Inflammatory macrophage (primary cell): ENCODE measurements at places on chromosomes 6 and 20.

GRCh38 chr6:106026748-106027715 lies 59.1 kb upstream of the PRDM1 start:
- peak; percentile 82 for DNase-seq

DNA sequence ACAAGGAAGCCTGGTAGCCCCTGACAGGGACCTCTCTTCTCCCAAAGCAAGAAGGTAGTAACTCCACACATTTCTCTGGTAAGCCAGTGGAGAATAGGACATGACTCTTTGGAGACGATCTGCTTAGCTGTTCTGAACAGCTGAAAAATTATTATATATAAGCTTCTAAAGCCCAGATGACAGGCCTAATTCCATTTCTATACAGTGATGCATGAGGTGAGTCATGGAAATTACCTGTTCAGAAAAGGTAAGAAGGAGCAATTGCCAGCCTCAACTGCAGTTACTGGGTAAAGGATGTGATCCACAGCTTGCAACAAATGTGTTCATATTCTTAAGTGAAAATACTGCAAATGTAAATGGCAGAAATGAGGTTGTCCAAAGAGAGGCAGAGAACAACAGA lies 54.0 kb downstream of the PREP start:
- no peak for DNase-seq

GRCh38 chr6:69343851-69344250 lies 453.0 kb downstream of the LMBRD1 start:
- DNase-seq = no peak

DNA sequence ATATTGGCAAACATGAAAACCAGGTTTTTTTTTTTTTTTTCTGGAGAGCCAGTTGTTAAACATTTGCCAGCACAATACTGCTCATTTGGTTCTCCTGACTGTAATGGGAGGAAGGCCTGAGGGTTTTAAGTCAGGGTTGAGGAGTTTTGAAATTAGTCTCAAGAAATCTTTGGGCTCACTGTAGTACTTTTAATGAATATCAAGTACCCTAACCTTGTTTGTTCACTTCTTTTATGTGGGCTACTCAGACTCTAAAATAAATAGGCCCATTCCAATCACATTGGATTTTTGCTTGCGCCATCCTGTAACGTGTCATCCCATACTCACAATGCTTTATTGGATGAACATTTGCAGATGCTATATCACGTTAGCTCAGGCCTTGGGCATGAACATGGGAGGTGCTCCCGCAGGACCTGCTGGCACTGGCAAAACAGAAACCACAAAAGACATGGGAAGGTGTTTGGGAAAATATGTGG lies 146.9 kb downstream of the DNAH8 start:
- DNase-seq = no peak

DNA sequence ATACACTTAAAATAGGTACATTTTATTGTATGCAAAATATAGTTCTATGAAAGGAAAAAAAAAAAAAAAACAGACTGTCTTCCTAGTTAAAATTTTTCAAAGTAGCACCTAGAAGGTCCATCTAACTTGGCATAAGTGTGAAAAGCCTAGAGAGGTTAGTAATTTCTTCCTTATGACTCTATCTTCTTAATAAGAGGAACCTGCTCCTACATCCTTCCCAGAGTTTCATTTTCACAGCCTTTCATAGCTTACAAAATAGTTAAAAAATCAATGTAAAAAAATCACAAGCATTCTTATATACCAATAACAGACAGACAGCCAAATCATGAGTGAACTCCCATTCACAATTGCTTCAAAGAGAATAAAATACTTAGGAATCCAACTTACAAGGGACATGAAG lies 28.8 kb downstream of the OGFRL1 start:
- no peak for DNase-seq

DNA sequence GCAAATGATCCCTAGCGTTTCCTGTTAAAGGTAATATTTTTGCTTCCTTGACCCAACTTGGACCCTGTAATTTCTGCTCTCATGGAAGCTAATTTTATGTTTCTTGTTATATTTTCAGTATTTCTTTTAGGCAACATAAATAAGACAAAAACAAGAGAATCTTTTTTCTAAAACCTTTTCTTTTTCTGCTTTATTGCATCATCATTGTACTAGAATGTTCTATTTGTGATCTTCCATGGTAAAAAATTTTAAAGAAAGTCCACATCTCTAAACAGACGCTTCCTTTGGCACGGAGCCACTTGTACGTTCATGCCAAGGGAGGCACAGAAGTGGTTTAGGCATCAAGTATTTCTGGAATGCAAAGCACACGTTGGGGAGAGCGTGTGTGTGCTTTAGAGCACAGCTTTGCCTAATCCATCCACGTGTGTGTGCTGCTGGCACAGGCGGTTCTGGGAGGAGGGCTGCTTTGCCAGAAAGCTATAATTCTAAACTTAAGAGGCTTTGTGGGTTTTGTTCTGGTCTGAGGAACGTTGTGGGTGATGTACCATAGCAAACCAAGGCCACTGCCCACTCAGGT lies 98.3 kb downstream of the SASH1 start:
- no peak for DNase-seq

DNA sequence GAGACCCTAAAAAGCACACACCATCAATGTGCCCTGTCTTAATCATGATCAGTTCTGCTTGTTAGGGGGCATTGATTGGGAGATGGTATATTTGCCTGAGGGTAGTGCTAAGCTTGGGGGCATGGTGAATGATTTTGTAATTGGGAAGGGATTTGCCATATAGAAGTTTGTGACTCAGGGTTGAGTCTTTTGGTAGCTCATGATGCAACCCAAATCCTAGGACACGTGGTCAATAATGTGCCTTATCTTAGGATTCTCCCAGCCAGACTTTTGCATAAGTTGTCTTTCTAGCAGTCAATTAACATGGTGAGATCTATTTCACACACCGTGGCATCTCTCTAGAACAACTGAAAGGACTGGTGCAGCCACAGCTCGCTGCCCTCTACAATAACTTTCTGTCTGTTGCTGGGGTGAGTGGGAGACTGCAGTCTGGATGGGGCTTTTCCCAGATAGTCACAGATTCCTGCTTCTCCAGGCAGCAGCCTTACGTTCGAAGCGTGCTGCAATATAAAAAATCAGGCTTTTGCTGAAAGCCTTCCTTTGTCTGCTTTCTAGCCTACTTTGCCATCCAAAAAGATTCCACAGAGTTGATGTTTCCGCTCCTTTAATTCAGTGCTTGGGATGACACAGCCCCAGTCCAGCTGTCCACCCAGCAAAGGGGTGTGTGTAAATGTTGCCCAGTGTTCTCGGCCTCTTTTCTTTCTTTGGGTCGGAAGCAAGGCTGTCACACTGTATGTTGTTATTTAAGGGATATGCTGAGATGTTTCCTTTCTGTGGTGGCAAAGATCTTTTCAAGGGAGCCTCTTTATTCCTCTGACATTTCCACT lies 58.9 kb downstream of the ID4 start:
- no peak for DNase-seq

- no peak for DNase-seq
Observed at GRCh38 chr6:120994573-120994967, 339.7 kb downstream of the TBC1D32 start.

DNA sequence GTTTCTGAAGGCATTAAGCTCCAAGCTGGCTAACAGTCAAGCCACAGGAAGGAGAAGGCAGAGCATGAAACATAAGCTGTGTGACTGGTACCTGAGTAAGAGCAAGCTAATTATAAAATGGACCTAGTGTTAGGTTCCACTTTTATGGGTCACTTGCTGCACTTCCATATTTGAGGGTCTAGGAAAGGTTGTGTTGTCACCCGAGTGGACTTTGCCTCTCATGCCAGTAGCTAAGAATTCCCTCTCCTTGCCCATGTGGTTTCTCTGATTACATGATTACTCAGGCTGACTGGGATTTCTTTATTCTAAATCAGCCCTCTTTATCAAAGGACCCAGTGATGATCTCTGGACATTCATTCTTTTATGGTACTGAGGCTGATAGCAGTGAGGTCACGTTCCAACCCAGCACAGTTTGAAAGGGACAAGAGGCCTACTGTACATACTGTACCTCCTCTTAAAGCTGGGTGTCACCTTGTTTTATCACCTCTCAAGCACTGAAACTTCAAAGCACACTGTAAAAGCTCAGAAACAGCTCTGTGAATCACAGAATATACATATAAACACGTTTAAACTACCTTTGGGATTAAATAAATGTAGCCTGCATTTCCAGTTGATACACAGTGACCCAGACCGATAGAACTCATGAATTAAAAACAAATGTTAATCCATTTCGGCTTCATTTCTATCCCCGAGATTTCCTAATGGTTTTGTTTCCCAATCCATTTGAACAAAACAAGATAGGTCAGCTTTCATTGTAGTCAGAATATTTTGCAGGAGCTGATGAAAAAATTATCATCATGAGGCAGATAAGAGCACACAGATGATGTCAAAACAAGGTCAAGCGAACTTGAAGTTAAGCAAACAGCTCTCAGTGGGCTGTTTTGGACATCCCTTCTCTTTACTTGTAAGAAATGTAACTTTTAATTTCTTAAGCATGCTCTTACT lies 96.5 kb downstream of the ALDH8A1 start:
- DNase-seq = no peak

GRCh38 chr6:113127786-113128419 lies 729.2 kb upstream of the MARCKS start:
- no peak for DNase-seq

DNA sequence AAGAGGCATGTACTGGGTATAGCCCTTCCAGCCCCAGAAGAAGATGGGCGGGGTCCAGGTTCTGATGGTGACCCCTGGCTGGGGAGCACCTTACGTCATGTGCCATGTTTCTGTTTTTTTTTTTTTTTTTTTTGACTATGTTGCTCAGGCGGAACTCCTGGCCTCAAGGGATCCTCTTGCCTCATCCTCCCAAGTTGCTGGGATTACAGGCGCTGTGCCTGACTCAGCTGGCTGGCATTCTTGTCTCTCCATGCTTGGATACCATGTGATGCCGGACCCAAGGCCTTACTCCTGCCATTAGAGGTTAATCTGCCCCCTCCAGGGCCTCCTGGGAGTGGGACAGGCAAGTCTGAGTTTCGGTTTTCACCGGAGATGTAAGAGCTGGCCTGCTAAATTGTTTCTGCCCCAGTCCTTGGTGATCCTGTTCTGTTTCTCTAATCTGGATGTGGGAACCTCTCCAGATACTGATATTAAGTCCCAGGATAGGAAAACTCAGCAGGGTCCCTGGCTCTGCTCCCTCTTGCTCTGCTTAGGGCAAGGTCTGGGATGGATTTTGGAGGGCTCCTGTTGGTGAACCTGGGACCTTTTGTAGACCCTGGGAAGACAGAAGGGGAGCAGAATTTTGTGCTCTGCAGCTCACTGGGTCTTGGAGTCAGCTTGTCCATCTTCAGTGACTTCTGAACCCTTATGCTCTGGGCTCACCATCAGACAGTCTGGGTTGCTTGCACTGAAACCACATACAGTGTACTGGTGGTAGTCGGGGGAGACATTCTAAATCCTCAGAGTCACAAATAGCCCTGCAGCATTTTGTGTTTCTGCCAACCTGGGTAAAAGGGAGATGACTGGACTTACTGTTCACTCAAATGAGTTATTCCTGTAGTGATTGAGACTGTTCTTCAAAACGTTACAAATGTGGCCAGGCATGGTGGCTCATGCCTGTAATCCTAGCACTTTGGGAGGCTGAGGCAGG lies 45.1 kb downstream of the PTK7 start:
- DNase-seq = no peak

- no peak for DNase-seq
Observed at GRCh38 chr6:170067923-170068360, 222.9 kb downstream of the DLL1 start.

GRCh38 chr6:34950849-34951248 lies 61.8 kb downstream of the ANKS1A start:
- no peak for DNase-seq

GRCh38 chr6:81727876-81728517 lies 24.5 kb downstream of the TENT5A start:
- DNase-seq = no peak

DNA sequence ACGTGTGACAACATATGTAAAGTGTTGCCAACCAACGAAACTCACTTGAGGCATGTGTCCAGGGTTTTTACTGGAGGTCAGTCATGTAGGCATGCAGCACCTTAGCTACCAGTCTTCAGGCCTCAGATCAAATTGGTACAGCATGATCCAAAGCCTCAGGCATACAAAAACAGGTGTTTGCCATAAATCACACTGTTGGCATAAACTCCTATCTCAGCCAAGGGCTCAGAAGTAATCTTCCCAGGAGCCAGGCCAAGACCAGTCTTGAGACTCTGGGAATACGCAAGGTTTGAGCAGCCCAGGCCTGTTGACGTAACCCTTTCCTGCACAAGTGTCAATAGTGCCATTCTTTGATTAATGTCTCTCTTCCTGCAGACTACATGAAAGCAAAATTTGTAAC lies 163.5 kb downstream of the PRL start:
- DNase-seq = no peak

GRCh38 chr6:169454872-169455204 lies 201.2 kb upstream of the THBS2 start:
- DNase-seq = no peak

DNA sequence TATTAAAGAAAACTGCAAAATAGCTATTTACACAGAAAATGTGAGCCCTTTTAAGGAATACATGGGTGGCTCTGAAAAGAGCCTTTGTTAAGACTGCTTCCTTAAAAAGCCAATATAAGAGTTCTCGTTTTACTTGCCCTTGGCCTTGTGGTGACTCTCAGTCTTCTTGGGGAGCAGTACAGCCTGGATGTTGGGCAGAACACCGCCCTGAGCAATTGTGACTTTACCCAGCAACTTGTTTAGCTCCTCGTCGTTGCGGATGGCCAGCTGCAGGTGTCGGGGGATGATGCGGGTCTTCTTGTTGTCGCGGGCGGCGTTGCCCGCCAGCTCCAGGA lies 111.5 kb downstream of the HFE start:
- DNase-seq = peak; percentile 52

DNA sequence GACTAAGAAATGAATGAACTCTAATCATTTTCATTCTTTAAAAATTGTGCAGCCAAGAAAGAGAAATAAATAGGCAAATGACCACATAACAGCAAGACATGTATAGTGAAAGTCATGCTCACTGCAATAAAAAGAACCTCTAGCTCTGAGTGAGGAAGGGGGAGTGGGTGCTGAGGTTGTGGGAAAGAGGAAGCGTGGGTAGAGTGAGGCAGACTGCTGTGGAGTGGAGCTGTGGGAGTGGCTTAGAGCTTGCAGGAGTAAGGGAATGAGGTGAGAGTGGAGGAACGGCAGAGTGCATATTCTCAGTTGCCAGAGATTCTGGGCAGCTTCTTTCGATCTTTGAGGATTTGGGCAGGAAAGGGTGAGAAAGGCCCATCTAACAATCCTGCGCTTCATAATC lies 10.4 kb downstream of the DEFB129 start:
- peak; percentile 96 for DNase-seq

- DNase-seq = no peak
Observed at GRCh38 chr6:152129691-152130151, 322.2 kb downstream of the ESR1 start.

DNA sequence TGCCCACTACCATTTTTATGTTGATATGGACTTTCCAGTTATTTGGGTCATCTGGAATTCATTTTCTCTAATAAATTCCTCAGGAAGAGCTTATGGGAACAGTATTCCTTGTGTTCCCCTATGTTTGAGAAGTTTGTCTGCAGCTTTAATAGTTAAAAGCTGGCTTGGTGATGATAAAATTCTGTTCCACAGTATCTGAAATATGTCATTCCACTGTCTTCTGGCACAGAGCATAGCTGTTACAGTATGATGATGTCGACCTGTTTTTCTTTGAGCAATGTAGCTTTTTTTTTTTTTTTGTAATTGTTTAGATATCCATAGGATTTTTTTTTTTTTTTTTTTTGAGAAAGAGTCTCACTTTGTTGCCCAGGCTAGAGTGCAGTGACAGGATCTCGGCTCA lies 43.2 kb downstream of the NCOA3 start:
- no peak for DNase-seq
